Activated naive CD4-positive, alpha-beta T cell (primary cell): ENCODE measurements at places on chromosomes 1 and 21.

DNA sequence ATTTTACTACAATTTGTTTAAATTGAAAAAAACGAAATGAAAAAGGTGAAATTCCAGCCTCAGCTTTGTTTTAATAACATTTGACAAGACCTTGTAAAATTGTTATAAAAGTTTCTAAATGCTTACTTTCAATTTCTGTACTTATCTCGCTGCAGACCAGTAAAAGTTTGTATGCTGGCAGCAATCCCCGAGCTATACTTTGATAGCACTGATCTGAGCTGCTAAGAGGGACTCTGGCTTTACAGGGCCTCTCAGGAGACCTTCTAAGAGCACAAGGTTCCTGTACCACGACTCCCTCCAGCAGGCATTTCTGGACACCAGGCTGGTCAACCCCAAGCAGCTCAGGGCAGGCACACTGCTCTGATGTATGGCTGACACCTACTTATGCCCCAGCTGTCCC, 13.1 kb downstream of the STMN1 start:
- DNase-seq, result no peak

GRCh38 chr1:103056423-103056822, 51.9 kb downstream of the COL11A1 start:
- no peak for DNase-seq

DNA sequence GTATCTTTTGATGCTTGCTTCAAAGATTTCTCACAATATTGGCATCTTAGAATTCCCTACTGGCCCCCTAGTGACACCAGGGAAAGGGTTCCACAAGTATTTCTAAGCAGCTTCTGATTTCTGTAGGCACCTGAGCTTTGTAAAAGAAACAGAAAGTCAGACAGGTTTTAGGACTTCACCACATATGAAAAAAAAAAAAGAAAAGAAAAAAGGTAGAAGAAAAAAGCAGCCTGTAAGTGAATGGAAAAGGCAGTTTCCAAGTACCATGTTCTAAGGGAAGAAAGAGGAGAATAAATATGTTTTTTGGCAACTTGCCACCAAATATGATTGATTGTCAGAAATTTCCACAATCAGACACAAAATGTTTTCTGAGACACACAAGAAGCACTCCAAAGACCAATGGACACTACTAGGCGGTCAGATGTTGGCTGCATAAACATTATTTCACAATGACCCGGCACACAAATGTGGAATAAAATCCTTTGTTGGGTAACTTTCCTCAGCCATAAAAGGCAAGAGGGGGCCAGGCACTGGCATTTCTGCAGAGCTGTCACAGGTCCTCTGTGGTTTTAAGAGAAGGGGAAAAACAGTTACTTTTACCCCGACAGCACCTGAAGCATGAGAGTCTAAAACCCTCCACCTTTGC, 12.7 kb upstream of the CPLANE2 start:
- DNase-seq, result no peak

DNA sequence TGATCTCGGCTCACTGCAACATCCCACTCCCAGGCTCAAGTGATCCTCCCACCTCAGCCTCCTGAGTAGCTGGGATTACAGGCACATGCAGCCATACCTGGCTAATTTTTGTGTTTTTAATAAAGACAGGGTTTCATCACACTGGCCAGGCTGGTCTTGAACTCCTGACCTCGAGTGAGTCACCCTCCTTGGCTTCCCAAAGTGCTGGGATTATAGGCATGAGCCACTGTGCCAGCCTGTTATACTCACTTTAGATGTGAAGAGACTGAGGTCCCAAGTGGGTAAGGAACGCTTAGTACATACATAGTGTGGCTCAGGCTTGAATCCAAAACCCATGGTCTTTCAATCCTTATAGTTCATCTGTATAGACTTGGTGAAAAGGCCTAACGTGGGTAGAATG, 63.7 kb upstream of the EPS8L3 start:
- no peak for DNase-seq

DNA sequence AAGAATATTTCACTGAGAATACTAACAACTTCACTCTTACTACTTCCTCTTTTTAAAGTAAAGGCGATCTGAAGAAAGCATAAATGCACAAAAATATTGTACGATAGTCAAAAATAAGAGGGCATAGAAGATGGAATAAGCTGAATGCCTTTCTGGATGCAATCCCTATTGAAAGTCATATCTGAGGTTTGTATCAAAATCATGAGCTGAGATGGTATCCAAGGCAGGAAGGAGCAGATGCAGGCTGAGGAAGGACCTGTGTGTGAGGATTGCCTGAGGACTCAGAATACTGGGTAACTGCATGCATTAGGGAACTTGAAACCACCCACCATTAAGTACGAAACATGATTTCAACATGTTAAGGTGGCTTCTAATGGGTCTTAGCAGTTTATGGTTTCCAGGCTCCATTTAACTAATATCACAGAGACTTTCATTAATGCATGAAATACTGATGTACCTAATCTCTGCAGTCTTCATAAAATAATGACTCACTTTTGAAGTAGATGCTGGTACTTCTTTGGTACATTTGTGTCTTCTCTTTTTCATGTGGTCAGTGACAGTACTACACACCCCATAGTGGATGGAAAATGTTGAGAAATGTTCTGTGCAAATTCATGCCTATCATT, 29.6 kb upstream of the RGS1 start:
- no peak for DNase-seq

- no peak for DNase-seq
These were observed 81.2 kb downstream of the SIPA1L2 start for GRCh38 chr1:232548691-232549090.

DNA sequence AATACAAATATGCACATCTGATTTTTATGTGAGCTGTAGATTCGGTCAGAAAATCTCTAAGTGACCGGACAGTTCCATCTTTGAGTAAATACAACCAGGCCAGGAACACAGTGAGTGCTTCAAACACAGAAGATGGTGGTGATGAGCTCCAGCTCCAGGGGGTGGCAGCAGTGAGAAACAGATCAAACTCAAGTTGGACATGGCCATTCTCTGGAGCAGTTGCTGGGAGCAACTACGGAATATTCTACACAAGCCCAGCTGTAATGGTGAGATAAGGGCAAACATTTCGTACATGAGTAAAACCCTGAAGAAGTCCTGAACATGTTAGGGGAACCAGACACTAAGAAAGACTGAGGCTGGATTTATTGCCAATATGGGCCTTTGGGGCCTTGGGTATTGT, 100.7 kb downstream of the BARHL2 start:
- no peak for DNase-seq

- DNase-seq, result no peak
These were observed 1411.7 kb upstream of the B3GALT2 start for GRCh38 chr1:194598098-194598497.

DNA sequence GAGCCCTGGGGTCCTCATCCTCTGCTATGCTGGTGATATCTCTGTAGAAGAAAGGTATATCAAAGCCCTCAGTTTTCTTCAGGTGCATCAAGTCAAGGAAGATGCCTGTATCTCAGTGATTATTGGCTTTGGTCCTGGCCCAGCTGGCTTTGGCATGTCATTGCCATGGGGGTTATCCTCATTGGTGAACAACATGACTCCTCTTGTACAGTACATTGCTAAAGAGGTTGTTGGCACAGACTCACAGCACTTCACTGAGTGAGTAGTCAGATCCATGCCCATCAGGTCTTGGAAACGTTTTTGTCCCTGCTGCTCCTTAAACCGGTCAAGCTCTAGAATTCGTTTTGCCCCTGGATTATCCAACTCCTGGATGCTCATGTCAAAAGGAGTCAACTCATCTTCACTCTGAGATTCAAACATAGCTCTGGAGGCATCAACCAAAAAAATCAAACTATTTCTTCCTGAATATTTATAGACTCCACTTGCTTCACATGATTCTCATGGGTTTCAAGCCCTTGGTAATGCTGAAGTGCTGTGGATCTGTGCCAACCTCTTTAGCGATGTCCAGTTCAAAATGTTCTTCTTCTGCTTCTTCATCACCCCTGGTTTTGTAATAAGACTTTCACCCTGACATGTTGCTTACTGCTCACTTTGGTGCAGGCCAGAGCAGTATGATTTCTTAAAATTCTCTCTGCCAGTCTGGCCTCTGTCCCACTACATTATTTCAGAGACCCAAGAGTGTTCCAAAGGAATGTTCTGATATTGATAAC, 43.0 kb upstream of the RAB3GAP2 start:
- no peak for DNase-seq

DNA sequence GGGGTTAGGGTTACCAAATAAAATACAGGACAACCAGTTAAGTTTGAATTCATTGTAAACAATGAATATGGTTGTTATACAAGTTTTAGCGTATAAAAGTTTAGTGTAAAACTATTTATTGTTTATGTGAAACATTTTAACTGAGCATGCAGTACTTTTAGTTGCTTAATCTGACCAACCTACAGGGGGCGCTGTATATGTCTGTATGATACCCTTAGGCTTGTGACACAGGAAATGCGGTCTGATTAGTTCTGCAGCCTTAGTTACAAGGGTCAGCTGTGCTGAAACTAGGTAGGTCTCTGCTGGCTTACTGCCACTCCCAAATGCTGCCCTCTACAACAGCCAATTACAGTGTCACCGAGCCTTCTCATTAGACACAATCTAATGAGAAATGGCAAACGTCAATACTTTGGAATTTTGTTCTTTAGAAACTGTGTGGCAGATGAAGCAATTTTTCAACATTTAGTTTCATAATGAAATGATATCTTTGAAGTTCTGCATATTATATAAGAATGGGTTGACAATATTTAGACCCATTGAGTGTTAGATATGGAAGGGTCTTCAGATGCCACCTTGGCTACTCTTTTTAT, 56.2 kb downstream of the NTNG1 start:
- no peak for DNase-seq

DNA sequence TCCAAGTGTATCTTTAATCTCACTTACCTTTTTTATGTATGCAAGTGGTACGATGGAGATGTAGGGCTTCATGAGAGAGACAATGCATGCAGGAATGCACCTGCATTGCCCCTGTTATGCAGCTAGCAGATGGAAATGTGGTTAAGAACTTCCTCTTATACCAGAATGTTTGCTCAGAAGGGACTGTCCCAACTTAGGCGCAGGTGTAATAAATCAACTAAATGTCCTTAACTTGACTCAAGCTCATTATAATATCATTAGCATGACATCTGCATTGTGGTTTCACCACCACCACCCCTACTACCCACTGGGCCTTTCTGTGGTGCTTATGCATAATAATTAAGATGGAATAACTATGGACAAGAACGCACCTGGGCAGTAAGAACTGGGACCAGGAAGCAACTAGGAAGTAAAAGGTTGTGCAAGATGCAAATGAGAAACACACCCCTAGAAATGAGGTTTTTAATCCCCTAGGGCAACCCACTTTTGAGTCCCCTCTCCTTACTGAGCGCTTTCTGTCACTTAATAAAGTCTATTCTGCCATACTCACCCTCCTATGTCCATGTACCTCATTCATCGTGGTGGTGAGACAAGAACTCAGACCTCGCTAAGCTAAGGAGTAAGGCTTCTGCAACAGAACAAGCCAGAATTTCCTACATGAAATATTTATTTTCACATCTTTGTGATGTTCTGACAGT, 1103.3 kb upstream of the B3GALT2 start:
- DNase-seq, result peak; percentile 7

DNA sequence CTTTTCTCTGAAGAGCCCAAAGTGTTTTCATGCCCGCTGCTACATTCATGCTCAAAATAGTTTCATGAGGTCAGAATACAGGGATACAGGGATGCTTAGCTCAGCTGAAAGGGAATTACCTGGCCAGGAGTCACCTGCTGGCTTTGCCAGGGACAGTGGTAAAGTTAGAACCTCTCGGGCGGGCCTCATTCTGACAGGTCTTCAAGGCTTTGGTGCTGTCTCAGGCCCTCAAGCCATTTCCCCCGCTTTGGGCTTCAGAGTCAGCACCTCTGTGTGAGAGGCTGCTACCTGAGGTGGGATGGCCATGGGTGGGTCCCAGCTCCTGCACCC, 5.5 kb downstream of the RASSF5 start:
- DNase-seq, result no peak

DNA sequence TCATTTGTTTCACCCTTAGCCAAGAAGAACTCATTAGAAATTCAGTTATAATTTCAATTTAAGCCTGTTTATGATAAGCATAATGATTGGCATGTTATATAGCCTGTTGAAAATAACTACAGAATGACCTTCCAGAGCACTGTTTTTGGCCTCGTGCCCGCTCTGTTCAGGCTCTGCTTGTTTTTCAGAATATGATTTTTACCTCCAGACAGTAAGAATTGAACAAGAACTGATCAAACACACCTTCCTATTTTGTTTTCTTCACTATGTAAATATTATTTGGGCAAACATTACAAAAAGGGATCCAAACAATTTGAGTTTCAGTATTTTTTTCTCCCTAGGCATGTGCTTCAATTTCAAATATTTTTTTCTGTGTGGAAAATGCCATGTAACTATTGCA, 48.1 kb upstream of the ANGPTL1 start:
- DNase-seq, result no peak
